ENCODE measurements at places on chromosomes 13 and 19.

DNA sequence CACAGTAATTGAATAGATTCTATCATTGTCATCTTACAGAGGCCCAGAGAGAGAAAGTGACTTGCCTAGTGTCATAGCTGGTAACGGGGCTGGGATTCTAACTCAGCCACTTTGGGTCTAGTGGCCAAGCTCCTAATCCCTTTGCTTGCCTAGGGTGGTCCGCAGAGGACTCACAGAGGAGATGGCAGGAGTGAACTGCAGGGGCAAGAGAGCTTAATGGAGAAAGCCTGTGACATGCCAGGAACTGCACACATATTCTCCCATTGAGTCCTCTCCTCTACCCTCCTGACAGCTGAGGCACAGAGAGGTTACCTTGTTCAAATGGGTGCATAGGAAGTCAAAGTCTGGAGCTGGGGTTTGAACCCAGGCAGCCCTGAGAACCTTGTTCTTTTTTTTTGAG, 2.7 kb downstream of the LSR start:
- DNase-seq: no peak

- no peak for DNase-seq
Measured at GRCh38 chr19:3131168-3131567, 4.7 kb upstream of the GNA15 start.

DNA sequence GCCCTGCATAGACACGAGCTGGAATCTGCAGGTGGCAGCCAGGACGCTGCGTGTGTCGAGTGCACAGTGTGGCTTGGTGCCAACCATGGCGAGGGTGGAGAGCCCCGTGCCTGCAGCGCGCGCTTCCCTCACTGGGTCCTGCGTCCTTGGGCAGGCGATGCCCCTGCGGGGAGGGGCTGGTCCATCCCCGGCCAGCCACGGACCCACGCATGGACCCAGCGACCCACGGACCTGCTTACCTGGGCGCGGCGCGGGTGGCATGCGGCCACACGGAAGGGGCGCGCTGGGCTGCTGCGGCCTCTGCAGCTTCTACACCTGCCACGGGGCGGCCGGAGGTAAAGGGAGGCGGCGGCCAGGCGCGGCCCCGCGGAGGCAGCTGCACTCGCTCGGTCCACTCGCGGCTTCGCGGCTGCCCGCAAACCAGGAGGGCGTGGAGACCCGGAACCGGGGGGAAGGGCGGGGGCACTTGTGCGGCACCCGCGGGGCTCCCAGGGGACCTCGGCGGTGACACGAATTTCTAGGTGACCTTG, 569 bp upstream of the MCF2L start:
- peak; percentile 31 for DNase-seq

- no peak for DNase-seq
Measured at GRCh38 chr19:2049741-2050348, 1.2 kb downstream of the MKNK2 start.

DNA sequence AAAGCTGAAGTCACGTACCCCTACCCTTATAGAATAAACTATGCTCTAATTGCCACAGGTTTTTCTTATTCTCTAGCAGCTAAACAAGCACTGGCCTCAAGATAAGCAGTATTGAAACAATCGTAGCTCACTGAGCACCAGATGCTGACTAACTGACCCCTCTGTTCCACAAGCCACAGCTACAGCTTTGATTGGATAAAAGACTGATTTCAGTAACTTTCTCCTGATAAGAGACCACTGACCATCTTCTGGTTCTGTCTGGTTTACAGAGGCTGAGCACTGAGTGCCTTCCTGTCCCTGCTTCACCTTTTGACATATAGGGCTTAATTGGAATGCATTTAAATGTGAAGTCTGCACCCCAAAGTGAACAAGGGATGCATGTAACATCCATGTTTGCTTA, 8.4 kb upstream of the RAP2A start:
- DNase-seq: no peak

DNA sequence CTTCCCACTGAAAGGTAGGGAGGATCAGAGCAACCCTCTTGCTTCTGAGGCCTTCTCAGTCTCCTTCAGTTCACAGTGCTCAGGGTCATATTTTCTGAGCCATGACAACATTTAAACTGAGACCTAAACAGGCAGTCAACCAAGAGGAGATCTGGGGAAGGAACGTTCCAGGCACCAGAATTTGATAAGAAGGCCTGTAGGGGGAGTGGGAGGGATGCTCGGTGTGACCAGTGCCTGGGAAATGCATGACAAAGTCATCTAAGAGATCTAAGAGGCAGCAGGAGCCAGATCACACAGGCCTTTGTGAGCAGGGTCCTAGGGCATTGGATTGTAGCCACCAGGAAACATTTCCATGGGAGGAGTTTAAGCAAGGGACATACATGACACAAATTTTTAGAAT, 71.6 kb downstream of the SHISA2 start:
- peak; percentile 54 for DNase-seq

GRCh38 chr19:14394167-14394566, 12.9 kb downstream of the ADGRE5 start:
- DNase-seq: no peak

DNA sequence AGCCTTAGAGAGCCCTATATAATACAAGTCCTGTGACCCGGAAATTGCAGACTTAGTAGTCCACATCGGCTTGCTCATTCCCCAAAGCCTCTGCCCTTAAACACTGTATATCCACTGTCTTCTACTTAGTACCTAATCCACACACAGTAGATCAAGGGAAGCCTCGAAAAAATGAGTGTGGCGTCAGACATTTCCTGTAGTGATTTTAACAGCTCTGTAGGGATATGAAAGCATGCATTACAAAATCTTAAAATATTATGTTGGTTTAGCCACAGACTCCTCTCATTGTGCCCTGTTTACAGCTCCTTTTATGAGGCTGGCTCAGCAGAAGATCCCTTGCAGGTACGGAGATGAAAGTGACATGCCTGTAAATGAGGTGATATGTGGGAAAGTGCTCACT, 416.3 kb downstream of the LIG4 start:
- DNase-seq: no peak

Data from NCI-H524 (cell line).